Eye (tissue), 1 donor: ENCODE measurements at places on chromosomes 11 and 22.

GRCh38 chr11:72580642-72580950 is 93.6 kb downstream of the PDE2A start:
- no peak for DNase-seq

DNA sequence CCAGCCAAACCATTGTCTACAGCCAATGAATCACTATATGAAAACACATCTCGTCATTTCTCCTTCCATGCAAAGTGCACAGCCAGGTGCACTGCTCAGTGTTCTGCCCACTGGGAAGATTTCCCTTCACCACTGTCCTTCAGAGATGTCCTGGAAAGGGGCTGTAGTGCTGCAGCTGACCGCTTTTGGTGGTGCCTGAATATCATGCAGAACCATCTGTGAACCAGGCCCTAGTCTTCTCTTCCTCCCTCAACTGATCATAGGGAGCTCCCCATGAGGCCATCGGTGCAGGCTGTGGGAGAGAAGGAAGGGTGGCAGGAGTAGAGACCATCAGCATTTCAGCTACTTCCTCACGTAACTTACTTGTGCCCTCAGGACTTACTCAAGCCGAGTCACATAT is 70.2 kb downstream of the GAB4 start:
- DNase-seq: no peak

GRCh38 chr11:118353084-118353710 is 6.2 kb upstream of the UBE4A start:
- DNase-seq: peak; percentile 65

DNA sequence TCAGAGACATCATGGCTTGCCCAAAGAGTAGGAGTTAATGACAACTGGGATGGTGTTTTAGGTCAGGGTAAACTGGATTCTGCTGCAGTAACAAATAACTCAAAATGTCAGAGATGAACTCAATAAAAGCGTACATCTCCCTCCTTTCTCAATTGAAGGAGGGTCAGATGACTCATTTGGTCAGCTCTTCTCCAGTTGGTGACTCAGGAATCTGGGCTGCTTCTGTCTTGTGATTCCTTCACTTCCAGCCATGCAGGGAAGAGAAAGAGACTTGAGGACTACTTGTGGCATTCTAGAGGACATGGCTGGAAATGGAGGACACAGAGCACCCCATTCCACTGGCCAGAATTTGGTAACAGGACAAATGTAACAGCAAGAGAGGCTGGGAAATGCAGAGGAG is 3.2 kb upstream of the SYT13 start:
- no peak for DNase-seq

DNA sequence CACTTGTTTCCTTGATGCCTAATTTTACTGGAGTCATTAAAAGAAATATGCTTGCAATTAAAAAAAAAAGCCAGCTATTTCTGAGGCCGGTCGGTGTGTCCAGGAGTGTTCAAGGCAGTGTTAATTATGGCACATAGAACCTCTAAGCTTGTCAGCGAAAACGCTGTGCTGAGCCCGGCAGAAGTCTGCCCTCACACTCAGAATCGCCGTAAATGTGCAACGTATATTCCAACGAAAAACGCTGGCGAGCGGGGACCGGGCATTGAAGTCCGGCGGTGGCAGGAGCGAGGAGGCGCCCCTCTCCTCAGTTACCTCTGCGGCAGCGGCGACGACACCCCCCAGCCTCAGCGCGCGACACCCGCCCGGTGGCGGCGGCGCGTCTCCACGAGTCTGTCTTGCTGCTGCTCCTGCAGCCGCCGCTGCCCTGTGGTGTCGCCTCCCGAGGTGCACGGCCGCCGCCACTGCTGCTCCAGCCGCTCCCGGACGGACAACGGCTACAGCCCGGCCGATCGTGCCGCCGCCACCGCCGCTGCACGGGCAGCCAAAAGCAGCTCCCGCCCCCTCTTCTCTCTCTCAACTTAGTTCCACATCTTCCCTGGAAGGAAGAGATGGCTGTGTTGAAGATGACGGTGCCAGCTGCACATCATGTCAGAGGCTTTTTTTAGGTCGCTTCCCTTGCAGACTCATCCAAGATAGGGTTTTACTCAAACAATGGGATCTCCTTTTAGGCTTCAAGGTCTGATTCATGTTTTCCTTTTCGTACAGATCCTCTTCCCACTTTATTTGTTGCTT is 56.0 kb downstream of the JAM3 start:
- peak; percentile 80 for DNase-seq

DNA sequence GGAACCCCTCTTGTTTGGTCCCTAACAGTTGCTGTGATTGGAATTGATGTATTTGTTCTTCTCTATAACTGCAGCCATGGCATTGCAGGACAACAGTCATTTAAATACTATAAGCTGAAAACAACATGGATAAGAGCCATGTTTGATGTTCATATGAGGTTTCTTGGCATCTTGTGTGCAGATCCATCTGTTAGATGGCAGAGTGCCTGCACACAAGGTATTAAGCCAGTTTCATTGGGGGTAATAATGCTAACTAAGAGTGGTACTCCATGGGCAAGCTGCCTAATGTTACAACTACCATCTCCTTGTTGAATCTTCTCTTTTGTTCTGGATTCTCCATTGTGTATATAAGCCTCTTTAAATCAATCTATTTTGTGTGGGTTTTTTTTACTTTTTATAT is 206.0 kb upstream of the CHORDC1 start:
- DNase-seq: no peak
